ENCODE measurements at places on chromosomes 1 and 21.
A peak's percentile ranks its signal among the peaks of the same experiment; 100 is the strongest.

GRCh38 chr1:64733581-64734286 is 11.1 kb upstream of the RAVER2 start:
- no peak for DNase-seq

DNA sequence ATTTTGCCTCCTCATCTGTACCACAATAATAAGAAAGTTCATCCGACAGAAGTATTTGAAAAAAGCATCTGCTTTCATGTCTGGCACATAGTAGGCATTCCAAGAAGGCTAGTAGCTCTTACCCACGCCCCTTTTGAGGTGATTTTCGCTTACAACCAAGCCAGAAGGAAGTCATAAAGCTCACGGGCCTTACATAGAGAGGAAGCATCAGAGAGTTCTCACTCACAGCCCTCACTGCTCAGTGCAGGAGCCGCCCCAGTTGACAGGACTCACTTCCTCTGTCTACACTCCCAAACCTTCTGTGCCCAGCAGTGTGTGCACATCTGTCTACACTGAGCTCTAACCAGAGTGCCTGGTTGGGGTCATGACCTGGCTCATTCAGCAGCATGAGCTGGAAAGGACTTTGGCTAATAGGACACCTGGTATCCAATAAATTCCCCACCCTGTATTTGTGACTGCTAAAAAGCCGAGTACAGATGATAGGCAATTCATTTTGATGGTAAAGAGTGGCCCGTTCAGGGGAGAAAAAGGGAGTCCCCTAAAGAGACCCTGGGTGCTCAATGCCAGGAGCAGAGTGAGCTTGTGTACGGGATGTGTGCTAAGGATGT is 36.8 kb upstream of the DUSP10 start:
- DNase-seq: no peak

GRCh38 chr1:21491488-21492355 is 17.5 kb upstream of the ALPL start:
- DNase-seq: peak; percentile 89

DNA sequence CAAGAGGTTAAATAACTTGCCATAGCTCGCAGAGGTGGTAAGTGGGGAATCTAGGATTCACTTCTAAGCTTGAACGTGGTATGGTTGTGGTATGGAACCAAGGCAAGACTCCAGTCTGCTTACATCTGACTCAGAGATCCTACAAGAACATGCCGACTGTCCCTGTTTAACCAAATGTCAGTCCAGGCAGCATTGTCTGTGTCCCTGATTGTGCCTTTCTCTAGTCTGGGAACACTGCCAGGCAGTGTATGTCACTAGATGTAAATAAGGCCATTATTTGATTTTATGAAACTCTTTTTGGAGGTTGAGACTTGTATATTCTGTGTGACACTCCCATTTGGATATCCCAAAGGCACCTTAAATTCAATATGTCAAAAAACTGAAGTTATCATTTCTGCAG is 96.0 kb downstream of the NOS1AP start:
- peak; percentile 59 for DNase-seq

DNA sequence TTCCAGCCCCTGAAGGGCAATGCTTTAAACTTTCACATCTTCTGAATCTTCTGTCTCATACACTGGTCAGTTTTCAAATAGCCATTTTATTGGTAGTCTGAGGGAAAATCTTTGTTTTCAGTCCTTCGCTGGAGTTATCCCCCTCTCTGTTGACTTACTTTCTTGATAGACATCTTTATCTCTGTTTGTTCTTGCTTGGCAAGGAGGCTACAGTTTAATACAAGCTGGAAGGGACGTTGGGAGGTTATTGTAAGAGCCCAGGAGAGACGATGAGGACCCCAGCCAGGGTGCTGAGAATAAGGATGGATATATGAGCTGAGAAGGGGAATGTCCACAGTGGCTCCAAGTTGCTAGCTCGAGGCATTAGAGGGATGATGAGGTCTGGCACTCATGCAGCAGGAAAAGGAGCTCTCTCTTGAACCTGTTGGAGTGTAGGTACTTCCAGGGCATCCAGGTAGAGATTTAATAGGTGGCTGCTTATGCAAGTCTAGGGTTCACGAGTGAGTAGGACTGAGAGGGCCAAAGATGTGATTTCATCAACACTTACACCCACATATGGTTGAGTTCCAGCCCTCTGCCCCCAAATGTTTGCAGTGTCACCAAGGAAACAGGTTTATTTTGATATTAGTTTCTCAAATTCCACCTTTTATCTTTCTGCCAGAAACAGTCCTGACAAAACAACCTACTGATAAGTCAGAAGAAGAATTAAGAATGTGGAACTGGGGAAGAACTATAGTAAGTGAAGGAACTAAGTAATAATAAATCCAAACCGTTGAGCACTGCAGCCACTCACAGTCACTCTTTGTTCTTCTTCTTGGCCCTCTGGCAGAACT is 237.3 kb upstream of the PROX1 start:
- DNase-seq: no peak

- no peak for DNase-seq
These were observed 11.0 kb downstream of the ZMYM4 start for GRCh38 chr1:35279555-35279904.

DNA sequence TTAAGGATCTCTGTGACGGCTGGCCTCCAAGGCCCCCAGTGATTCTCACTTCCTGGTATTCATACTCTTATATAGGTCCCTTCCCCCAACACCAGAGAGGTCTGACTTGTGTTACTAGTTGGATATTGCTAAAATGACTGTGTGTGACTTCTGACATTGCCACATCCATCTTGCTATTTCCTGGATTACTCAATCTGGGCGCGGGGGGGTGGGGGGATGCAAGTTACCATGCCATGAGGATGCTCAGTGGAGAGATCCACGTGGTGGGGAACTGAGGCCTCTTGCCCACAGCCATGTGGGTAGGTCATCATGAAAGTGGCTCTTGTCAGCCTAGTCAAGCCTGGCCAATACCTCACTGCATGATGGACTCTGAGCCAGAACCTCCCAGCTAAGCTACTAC is 117.0 kb downstream of the UBE2U start:
- DNase-seq: no peak

- DNase-seq: no peak
These were observed 48.5 kb upstream of the PPP2R5A start for GRCh38 chr1:212236664-212237220.

DNA sequence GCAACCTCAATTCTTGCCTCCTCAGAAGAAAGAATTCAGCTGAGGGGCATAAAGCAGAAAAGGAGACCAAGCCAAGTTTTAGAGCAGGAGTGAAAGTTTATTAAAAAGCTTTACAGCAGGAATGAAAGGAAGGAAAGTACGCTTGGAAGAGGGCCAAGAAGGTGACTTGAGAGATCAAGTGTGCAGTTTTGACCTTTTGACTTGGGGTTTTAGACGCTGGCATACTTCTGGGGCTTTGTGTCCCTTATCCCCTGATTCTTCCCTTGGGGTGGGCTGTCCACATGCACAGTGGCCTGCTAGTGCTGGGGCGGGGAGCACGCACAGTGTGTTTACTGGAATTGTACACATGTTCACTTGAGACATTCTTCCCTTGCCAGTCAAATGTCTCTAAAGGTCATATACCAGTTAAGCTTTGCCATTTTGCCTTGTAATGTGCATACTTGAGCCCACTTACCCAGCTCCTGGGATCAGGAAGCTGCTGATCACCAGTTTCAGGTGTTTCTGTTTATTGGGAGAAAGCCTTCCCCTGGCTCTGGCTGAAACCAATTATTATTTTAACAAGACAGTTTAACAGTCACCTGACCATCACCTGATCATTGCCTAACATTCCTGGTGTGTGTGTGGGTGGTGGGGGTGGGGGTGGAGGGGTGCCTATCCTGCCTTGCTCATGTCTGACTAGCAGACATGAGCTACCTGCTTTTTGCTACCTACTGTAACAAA is 36.2 kb downstream of the UTP25 start:
- DNase-seq: no peak

- DNase-seq: no peak
These were observed 55.1 kb upstream of the ADARB1 start for GRCh38 chr21:45019076-45019886.

- DNase-seq: no peak
These were observed 150.8 kb downstream of the NR5A2 start for GRCh38 chr1:200178340-200178739.

GRCh38 chr1:117180147-117180967 is 30.4 kb downstream of the VTCN1 start:
- no peak for DNase-seq

GRCh38 chr1:28200234-28200873 is 23.9 kb upstream of the PTAFR start:
- no peak for DNase-seq

- peak; percentile 83 for DNase-seq
These were observed 338.2 kb downstream of the ASTN1 start for GRCh38 chr1:176826265-176826664.

- no peak for DNase-seq
These were observed 150.1 kb upstream of the IVNS1ABP start for GRCh38 chr1:185467122-185467521.

- no peak for DNase-seq
These were observed 166.1 kb downstream of the PLA2G4A start for GRCh38 chr1:186994897-186995296.

DNA sequence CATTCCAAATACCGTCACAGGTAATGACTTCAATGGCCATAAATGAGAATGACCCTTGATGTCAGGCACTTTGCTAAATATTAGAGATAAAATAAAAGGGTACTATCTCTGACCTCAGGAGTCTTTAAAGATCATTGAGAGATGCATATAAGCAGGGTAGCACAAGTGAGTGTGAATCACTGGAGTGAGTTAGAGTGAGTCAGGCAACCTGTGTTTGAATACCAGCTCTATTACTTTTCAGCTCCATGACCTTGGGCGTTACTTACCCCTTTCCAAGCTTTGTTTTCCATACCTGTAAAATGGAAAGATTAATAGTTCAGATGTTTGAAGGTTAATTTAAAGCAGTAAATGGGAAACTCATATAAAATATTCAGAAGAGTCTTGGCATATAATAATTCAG is 1058.0 kb upstream of the ADGRL4 start:
- no peak for DNase-seq

DNA sequence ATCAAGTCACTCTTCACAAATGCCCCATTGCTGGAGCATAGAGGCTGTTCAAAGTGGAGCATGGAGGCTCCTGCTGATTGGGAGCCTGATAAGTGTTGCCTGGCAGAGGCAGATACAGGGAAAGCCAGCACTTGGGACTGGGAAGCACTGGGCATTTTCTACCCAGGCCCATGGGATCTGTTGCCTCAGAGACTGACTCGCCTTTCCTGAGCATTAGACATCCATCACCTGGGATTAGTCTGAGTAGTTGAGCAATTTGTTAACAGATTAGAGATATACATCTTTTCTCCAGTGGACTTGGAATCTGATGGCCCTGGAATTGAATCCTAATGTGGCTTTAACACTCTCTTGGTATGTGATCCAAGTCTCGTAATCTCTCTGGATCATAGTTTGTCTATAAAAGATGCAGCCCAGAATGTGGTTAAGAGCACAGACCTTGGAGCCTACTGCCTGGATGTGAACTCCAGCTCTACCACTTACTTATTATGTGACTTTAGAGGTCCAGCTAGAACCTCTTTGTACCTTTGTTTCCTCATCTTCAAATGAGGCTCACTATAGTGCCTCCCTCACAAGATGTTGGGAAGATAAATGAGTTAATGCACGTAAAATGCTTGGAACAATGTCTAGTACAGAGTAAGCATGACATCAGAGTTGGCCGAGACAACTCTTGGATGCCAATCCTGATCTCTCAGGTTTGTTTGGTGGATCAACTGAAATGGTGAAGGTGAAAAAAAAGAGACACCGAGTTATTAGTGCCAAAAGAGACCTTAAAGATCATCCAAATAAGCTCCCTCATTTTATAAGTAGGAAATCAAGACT is 38.3 kb upstream of the NRDC start:
- no peak for DNase-seq

DNA sequence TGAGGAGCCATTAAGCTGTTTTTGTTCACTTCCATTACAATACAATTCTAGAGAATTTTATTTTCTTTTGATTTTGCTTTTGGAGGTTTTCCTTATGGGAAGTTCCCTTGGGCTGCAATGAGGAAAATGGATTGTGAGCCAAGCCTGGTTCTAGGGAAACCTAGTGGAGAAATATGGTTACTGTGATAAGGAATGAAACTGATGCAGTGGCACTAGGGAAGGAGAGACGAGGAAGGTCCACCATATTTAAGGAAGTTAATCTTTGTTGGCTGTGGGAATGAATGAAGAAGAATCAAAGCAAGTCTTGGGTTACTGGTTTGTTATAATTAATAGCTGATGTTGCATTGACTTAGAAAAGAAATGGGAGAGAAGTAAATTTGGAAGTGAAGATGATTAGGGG is 28.4 kb downstream of the CHML start:
- no peak for DNase-seq

DNA sequence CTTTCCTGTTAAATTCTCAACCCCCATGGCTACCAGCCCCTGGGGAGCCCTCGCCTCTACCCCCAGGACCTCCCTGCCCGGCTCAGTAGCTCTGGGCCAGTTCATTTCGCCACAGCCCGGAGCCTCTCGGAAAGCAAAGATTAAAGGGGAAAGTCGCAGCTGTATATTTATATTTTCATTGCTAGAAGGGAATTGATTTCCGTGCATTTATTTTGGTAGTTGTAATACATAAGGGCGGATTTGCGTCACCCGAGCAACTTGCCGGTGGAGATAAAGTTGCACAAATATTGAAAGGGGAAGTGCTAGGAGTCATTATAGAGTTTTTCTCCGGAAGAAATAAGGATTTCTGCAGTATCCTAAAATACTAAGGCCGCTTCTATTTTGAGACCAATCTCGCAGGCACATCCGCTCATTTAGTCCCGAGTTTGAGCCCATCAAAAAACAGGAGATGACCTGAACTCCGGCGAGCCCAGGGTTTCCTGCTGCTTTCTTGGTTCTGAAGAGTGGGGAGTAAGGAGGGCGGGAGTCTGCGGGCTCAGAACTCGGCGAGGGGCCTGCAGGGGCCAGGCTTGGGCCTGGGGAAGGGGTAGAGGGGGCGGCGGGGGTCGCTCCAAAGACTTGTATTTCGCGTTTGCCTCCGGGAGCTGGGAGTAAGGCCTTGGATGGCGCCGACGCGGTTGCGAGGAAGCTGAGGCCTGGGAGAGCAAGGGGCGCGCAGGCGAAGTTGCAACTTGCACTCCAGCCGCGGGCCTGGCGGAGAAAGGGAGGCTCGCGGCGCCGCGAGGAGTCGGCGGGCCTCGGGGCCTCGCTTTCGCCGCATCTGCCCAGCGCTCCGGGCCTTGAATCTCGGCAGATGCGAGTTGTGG is 2.5 kb upstream of the HLX start:
- DNase-seq: no peak

- DNase-seq: no peak
These were observed 12.8 kb downstream of the OTUD7B start for GRCh38 chr1:149997585-149998262.

GRCh38 chr1:235907187-235907896 is 40.6 kb upstream of the LYST start:
- DNase-seq: no peak

DNA sequence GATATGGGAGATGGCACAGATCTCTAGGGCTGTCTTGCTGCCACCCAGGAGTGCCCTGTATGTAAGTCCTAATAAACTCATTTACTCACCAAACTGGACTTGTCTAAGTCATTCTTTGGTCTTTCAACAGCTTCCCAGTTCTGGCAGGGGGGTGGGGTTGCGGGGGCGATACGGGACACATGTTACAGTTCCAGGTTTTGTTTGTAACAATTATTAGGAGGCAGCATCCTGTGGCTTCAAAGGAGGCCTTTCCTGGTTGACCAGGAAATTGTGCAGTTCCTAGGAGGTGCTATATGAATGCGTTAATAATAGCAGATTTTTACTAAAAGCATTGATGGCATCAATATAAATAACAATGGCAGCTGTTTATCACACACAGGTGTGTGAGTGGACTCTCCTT is 42.7 kb upstream of the TRIM45 start:
- no peak for DNase-seq

- no peak for DNase-seq
These were observed 189.9 kb upstream of the BEND5 start for GRCh38 chr1:48966583-48966982.

GRCh38 chr1:15189692-15190370 is 36.3 kb downstream of the TMEM51 start:
- DNase-seq: no peak
